ENCODE measurements at places on chromosomes 6 and 20.

GRCh38 chr6:56899311-56899710 is 55.6 kb upstream of the BEND6 start:
- no peak for DNase-seq

DNA sequence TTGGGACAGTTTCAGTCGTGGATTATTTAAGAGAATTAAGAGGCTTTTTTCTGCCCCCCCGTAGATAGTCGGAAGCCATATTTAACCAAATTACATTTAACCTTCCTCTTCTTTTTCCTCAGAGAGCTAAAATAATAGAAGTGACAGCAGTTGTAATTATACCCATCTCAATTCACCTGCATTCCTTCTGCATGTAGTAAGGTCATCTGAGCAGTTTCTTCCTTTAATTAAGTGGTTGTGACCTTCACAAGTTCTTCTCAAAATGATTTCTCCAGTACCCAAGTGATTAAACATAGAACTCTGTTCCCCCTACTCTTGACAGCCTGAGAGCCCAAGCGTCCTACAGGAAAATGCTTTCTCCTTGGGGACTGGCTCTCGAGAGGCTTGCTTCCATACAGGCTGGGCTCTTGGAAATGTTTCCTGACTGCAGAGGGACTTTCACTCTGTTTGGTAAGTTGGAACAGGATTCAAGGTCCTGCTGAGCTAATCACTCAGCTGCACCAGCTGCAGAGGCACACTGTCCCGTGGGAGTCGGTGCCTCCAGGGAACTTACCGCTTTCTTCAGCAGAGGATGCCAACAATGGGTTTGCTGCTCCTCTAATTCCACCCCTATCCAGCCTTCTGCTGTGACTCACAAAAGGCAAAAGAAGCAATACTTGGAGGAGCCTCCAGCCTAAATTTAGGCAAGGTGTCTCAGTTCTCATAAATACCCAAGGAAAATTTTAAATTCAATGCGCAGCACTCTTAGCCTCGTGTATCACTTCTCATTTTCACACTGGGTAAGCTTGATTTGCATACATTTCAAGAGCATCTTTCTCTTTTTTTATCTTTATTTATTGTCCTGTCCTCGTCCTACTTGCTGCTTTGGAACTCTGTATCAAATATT is 414.9 kb downstream of the KIF16B start:
- no peak for DNase-seq

GRCh38 chr6:86969573-86969972 is 32.2 kb downstream of the HTR1E start:
- no peak for DNase-seq

DNA sequence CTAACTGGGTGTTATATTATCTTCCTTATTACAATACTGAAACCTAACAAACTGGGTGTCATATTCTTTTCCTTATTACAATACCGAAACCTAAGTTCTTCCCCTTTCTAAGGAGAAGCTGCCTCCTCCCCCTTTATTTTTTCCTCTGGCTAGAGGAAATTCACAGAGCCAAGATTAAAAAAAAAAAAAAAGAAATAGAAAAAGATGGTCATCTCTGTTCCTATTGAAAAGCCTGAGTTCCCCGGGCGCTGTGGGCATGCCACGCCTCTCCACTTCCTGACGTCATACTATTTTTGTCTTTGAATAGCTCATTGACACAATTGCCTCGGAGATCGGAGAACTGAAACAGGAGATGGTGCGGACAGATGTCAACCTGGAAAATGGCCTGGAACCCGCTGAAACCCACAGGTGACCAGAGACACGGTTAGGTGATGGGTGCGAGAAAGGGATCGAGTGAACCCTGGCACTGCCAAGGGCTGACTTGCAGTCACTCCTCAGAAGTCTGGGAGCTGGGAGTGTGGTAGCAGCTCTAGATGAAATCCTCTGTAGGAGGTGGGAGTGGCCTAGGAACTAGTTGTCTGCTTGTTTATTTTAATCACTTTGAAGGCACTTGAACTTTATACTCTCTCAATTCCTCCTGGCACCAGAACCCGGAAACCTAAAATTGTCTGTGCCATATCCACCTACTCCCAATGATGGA is 82.2 kb upstream of the NAA20 start:
- DNase-seq, result peak; percentile 41

- DNase-seq, result no peak
Measured at GRCh38 chr6:111550195-111550594, 55.5 kb downstream of the TRAF3IP2 start.

- DNase-seq, result no peak
Measured at GRCh38 chr6:66788579-66788978, 1081.6 kb upstream of the EYS start.

GRCh38 chr6:161308075-161308655 is 34.3 kb upstream of the AGPAT4 start:
- DNase-seq, result no peak

GRCh38 chr6:42834056-42834455 is 45.4 kb upstream of the RPL7L1 start:
- DNase-seq, result no peak

- no peak for DNase-seq
Measured at GRCh38 chr20:48463916-48464315, 363.9 kb downstream of the PREX1 start.

GRCh38 chr6:163501439-163501838 is 86.9 kb downstream of the QKI start:
- no peak for DNase-seq

DNA sequence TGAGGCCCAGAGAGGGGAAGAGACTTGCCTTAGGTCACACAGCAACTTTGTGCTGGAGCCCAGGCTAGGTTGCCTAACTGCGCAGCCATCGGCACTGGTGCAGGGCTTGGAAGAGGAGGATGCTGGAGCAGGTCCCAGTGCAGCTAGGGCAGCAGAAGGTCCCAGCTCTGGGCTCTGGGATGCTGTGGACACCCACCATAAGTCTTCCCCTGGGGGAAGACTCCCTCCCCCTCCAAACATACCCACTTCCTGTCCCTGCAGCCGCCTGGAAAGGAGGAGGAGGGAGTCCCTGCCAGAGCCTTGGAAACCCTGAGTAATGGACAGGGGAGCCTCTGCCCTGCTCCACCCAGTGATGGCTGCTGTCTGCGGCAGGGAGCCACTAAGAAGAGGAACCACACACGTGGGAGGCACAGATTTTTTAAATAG is 93.6 kb downstream of the NCR2 start:
- no peak for DNase-seq

- DNase-seq, result peak; percentile 81
Measured at GRCh38 chr20:32737371-32738223, 5.7 kb downstream of the COMMD7 start.

- DNase-seq, result no peak
Measured at GRCh38 chr6:53641348-53641747, 24.2 kb downstream of the KLHL31 start.

GRCh38 chr6:149331043-149331807 is 13.7 kb downstream of the TAB2 start:
- no peak for DNase-seq

DNA sequence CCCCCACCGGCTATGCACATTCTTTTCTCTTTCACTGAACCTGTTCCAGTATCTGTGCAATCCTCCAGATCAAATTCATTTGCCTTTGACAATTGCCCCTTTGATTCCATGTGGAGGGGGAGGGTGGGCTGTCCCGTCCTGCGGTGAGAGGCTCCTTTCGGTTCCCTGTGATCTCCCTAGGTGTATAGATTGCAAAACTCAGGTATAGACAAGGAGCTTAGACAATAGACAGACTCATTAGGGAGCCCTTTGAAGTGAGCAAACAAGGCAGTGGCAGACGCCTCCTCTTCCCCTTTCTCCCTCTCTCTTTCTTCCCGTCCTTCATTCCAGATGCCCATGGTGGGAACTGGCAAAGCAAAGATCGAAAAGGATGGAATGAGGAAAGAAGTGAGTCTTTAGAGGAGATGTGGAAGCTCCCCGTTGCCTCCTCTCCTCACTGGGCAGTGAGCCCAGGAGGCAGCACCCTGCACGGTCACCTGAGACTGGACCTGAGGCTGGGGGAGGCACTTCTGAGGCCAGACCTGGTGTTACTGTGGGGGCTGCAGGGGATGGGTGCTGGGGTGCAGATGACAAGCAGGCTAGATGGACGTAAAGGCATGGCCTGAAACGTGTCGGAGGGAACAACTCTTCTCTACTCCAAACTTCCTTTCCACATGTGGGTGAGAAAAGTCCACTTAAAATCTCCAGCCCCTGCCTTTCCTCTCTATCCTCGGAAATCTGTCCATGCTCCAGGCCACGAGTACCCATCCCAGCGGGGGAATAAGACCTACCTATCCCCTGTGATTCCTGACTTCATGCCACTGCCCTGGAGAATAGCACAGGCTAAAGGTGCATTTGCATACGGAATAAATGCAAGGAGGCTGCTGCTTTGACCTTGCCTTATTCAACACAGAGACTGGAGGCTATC is 256.6 kb upstream of the FOXQ1 start:
- no peak for DNase-seq

GRCh38 chr20:16290358-16290757 is 282.9 kb downstream of the KIF16B start:
- no peak for DNase-seq

Measured in CD8-positive, alpha-beta T cell (primary cell).